ENCODE measurements at places on chromosomes 3 and 15. TPM values are rescaled to one million over a fixed set of nuclear protein-coding genes. Genes with fewer than 3 reads are reported as not detected.

GRCh38 chr3:191425322-191425734 is 35.6 kb upstream of the PYDC2 start:
- H3K4me3 ChIP-seq, result no peak overlapping the region
- H3K27me3 ChIP-seq, result no peaks in the 10 kb centered on the region
- H3K36me3 ChIP-seq, result no peaks in the 10 kb centered on the region

- no peak overlapping the region for H3K27ac ChIP-seq
- DNase-seq, result no peak
- no peaks in the 10 kb centered on the region for H3K36me3 ChIP-seq
- H3K27me3 ChIP-seq, result peaks cover 3% of the 10 kb centered on the region
Observed at GRCh38 chr15:78621810-78622402, 1.1 kb upstream of the CHRNA3 start.

GRCh38 chr3:102673271-102674115 is 238.7 kb downstream of the ZPLD1 start:
- H3K27me3 ChIP-seq, result no peaks in the 10 kb centered on the region
- H3K27ac ChIP-seq, result no peak overlapping the region
- DNase-seq, result peak; percentile 88
- H3K4me1 ChIP-seq, result no peaks in the 10 kb centered on the region

The PIERCE2 gene
- total RNA-seq, result 2.7 TPM
